ENCODE measurements at places on chromosomes 16 and 17.

- DNase-seq = peak; percentile 67
These were observed 23.3 kb downstream of the UNK start for GRCh38 chr17:75807861-75808260.

GRCh38 chr16:84648595-84649510, 542 bp downstream of the KLHL36 start:
- peak; percentile 83 for DNase-seq

- no peak for DNase-seq
These were observed 457.0 kb upstream of the CDH5 start for GRCh38 chr16:65909310-65910050.

- DNase-seq = no peak
These were observed 13.6 kb downstream of the CDH16 start for GRCh38 chr16:66904846-66905632.

GRCh38 chr16:80612461-80613017, 71.7 kb downstream of the DYNLRB2 start:
- DNase-seq = no peak

- no peak for DNase-seq
These were observed 212.4 kb downstream of the SNX29 start for GRCh38 chr16:12188935-12189249.

Measured in cardiac septum (tissue), 1 donor.